ENCODE measurements at places on chromosomes 1 and 21.

- peak; percentile 30 for DNase-seq
These were observed 225.7 kb downstream of the GREM2 start for GRCh38 chr1:240385985-240386978.

- DNase-seq, result no peak
These were observed 263.7 kb downstream of the OMA1 start for GRCh38 chr1:58282623-58283387.

GRCh38 chr1:20443703-20444586 lies 42.1 kb downstream of the CAMK2N1 start:
- DNase-seq, result no peak

GRCh38 chr1:21531241-21531640 lies 22.0 kb downstream of the ALPL start:
- no peak for DNase-seq

- DNase-seq, result no peak
These were observed 43.9 kb upstream of the COL6A2 start for GRCh38 chr21:46054031-46054430.
